ENCODE measurements at places on chromosomes 11 and 22.

DNA sequence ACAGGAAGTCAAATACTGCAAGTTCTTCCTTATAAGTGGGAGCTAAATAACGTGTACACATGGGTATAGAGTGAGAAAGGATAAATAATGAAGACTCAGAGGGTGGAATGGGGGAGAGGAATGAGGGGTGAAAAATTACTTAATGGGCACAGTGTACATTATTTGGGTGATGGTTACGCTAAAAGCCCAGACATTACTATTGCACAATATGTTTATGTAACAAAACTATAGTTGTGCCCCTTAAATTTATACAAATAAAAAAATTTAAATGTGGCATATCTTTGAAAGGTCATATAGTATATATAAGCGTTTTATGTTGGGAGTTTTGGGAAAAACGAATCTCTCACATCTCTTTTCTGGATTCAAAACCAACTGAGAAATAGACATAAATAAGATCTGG is 96.1 kb downstream of the KIF18A start:
- DNase-seq = no peak

- DNase-seq = no peak
These were observed 442.9 kb upstream of the RAG2 start for GRCh38 chr11:37040921-37041320.

GRCh38 chr11:63933459-63933858 is 5.3 kb upstream of the NAA40 start:
- DNase-seq = no peak

DNA sequence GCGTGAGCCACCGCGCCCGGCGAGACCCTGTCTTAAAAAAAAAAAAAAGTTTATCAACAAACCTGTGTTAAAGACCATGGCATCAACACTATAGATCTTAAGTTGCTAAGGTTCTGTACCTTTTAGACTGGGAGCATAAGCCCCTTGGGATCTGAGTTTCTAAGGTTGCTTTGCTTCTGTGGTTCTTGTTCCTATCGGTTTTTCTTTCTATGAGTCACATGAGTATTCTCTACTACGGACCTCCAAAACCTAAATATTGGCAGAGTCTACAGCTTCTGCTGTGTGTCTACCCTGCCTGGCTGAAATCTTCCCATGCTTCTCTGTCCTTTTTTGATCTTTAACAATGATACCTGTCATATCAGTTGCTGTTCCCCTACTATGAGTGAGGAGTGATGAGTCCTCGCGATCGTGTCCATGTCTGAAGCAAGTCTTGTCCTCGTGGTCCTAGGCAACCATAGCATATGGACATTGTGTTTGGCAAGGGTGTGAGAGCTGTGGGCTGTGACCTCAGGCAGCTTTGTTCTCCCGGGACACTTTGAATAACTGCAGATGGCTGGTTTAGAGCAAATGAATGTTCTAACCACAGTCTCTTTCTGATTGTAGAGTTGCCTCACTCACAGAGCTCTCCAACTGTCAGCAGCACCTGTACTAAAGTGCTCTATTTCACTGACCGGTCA is 9.0 kb upstream of the DLAT start:
- no peak for DNase-seq

DNA sequence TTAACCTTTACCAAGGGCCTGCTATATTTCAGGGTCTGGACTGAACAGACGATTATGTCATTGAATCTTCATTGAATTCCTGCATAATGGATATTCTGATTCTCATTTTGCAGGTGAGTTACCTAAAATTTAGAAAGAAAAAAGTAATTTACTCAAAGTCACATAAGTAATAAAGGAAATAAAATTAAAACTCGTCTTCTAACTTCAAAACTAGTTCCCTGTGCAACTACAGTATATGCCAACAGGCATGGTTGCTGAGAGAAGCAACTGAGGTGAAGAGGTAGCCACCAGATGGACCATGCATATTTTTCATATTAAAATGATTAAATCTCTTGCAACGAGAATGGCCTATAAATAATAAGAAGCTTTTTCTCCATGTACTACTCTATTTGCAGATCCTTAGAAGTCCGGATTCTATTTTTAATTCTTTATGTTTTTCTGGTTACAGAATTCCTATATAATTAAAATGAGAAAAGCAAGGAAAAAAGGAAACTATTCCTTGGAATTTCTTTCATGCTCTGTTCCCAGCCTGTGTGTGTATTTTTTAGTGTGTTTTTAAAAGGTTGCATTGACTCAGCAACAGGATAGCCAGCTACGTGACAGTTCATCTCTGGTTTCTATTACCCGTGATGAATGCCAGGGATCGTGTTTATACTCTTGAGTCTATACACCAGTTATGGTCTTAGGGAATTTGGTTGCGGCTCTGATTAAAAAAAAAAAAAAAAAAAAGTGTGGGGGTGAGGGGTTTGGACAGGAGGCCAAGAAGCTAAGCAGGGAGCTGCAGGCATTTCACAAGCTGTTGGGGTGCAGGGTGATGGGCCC is 186.8 kb downstream of the ETS1 start:
- no peak for DNase-seq

- no peak for DNase-seq
These were observed 60.9 kb upstream of the PARVG start for GRCh38 chr22:44119669-44120313.

DNA sequence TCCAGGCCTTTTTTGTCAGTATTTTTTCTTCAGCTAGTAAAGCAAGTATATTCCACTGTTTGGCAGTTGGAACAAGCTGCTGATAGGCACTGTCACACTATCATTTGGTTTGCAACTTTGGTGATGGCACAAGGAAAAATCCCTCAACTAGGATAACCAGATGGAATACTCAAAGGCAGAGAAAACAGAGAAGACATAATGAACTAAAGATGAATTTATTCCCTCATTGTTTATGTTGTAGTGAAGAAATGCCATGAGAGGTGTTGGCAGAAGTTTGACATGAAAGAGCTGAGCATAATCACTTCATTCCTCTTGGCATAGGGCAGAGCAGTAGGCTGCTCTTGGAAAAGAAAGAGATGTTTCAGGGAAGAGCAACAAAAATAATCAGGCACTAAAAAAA is 39.9 kb downstream of the FSHB start:
- DNase-seq = no peak

DNA sequence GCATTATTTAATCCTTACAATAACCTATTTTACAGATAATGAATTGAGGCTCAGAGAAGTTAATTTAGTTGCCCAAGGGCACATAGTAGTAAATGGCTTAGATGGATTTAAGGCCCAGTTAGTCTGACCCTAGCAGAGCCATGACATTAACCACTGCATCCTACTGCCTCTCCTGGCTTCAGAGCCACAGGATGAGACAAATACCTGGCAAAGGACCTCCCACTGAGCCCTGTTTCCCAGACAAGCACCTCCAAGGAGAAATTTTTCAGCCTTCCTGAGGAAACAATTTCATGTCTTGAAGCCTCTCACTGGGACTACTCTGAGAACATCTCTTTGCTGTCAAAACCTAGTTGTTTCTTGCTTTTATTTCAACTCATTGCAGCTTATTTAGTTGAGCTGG is 28.4 kb downstream of the IZUMO1R start:
- DNase-seq = no peak

GRCh38 chr22:50708474-50708873 is 29.5 kb upstream of the ACR start:
- no peak for DNase-seq

GRCh38 chr11:35305670-35306382 is 113.5 kb downstream of the SLC1A2 start:
- no peak for DNase-seq

- DNase-seq = no peak
These were observed 1.3 kb downstream of the SCARF2 start for GRCh38 chr22:20436307-20436767.

GRCh38 chr11:2517016-2517385 is 72.2 kb downstream of the KCNQ1 start:
- no peak for DNase-seq

DNA sequence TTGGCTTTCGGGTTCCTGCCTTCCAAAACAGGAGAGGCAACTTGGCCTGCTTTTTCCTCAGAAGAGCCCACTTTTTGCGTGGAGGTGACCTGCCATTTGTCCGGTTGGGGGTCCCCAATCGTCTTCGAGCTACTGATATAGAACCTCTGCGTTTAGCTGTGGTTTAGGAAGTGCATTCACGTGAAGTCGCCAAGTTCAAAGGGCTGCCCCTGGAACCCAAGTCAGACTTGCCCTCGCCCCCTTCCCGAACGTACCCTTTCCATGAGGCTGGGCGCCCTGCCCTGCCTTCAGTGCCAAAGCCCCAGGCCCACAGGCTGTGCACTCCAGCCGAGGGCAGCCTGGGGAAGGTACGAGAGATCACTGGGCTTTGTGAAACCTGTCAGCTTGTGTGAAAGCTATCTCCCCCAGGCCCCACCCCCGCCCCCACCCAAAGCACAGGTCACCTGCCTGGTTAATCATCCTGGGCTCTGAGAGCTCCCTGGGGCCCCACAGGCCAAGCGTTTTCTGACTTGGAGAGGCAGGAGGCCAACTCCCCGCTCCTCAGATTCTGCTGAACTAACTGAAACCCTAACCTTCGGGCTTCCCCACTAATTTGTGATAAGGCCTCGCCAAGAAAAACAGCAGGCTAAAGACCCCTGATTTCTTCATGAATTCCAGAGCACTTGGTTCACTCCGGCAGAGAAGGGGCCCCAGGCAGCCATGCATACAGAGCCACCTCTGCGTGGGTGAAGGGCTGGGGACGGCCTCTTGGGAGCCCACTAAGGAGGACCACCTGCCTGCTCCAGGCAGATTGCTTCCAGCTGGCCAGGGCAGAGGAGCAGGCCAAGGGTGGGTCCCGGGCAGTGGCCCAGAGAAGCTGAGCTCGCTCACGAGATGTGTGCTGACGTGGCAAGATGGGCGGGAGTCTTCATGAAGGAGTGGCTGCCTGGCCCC is 25.8 kb upstream of the KCNQ1OT1 start:
- no peak for DNase-seq

DNA sequence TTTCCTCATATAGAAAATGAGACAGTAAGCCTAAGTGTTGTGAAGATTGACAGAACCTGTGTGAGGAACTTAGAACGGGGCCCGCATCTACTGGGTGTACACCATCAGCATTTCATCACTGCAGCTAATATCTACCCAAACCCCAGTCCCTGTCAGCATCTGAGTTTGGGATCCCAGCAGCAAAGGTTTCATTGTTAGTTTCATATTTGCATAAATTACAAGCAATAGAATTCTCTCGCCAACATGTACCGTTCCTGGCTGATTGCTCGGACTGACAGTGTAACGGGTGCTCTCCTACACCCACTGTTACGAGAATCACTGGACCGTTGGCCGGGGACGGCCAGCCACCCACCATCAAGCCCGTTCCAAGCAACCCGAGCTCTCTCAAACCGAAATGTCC is 10.4 kb upstream of the TMPRSS6 start:
- no peak for DNase-seq

DNA sequence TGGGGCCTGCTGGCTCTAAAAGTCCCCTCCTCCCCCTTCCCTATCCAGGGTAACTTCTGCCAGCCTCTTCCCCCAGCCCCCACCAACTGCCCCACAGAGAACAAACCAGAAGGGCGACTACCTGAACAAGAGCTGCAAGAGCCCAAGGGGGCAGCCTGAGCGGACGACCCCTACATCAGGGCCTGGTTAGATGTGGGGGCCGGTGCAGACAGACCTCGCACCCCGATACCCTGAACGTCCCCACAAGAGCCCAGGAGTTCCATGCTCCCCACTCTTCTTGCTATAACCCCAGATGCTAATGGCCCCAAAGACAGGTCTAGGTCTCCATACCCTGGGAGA is 20.7 kb downstream of the SUN2 start:
- no peak for DNase-seq

GRCh38 chr22:22802339-22802970 is 85.2 kb upstream of the IGLL5 start:
- DNase-seq = no peak

GRCh38 chr22:22857607-22858558 is 29.7 kb upstream of the IGLL5 start:
- DNase-seq = no peak

GRCh38 chr22:24894220-24894975 is 52.1 kb downstream of the LHFPL7 start:
- no peak for DNase-seq

DNA sequence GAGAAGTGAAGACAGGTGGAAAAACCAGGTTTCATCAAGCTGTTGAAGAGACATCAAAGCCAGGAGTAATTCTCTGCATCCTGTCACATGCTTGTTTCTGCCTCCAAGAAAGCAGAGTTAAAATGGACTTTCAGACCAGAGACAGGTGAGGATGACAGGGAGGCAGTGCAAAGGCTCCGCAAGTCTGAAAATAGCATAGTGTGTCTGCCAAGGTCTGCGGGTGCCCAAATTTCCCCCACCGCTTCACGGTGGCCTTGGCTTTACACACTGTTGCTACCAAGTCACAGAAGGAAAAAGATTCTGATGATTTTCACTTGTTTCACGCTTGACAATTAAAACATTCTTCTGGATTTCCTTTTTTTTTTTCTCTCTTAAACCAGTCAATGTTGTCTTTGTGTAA is 44.2 kb downstream of the SNX19 start:
- DNase-seq = no peak

GRCh38 chr11:42552786-42553185 is 759.0 kb upstream of the API5 start:
- no peak for DNase-seq

DNA sequence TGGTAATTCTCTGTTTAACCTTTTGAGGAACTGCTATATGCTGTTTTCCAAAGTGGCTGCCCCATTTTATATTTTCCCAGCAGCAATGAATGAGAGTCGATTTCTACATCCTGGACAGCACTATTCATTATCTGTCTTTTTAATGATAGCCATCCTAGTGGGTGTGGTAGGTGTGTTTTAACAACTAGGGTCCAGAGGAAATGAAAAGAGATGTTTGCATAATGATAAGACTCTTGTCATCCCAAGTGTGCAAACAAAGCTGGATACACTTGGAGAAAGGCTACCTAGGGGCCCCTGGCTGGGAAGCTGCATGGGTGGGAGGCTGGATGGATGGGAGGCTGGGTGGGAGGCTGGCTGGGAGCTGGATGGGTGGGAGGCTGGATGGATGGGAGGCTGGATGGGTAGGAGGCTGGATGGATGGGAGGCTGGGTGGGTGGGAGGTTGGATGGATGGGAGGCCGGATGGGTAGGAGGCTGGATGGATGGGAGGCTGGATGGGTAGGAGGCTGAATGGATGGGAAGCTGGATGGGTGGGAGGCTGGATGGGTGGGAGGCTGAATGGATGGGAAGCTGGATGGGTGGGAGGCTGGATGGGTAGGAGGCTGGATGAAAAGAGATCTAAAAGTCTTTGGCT is 158.0 kb downstream of the DSCAML1 start:
- DNase-seq = no peak

GRCh38 chr22:27340047-27340446 is 461.5 kb downstream of the MN1 start:
- DNase-seq = no peak

GRCh38 chr11:120877746-120878365 is 146.0 kb upstream of the TBCEL start:
- no peak for DNase-seq

Data from KG1 (cell line).